NCI-H510A treated with DMSO at 0.1 percent for 48 hours (cell line): ENCODE measurements at places on chromosomes 16 and 17.

DNA sequence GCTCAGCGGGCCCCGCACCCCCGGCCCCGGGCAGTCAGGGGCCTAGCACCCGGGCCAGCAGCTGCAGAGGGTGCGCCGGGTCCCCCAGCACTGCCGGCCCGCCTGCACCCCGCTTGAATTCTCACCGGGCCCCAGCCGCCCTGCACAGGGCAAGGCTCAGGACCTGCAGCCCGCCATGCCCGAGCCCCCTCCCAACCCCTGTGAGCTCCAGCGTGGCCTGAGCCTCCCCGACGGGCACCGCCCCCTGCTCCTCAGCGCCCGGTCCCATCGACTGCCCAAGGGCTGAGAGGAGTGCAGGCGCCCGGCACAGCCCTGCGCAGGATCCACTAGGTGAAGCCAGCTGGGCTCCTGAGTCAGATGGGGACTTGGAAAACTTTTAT, 1.7 kb upstream of the BRCA1 start:
- no peak for DNase-seq

DNA sequence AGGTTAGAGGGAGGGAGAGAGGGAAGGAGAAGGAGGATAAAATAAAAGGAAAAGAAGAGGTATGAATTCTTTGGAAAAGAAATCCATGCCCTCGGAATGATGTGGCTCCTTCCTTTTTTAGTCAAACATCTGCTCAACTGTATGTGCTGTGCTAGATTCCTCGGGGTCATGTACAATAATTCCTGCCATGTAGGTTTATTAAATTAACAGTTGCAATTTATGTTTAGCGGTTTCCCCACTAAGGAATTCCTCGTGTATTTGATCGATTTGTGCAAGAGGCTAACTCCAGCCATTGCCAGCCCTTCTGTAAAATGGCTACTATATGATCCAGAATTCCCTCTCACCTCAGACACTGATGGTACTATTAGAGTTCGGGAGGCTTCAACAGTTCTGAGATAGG, 83.0 kb upstream of the TBX2 start:
- no peak for DNase-seq

- DNase-seq: no peak
Observed at GRCh38 chr16:3468501-3468900, 25.0 kb downstream of the NAA60 start.

GRCh38 chr17:71208111-71208704, 912.6 kb upstream of the SOX9 start:
- no peak for DNase-seq

DNA sequence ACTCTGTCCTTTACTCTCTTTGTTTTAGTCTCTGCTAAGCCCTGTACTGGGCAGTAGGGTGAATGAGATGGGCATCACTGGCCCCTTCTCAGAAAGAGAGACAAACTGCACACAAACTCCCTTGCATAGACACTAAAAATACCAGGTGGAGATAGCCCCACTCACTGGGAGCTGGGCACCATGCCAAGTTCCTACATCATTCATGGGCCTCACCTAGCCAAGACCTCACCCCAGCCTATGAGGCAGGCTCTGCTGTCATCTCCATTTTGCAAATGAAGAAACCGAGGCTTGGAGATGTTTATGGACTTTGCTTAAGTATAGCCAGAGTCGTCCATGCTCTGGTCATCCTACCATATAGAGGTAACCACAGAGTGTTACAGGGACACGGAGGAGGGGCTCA, 499.8 kb upstream of the CDH11 start:
- DNase-seq: peak; percentile 31

DNA sequence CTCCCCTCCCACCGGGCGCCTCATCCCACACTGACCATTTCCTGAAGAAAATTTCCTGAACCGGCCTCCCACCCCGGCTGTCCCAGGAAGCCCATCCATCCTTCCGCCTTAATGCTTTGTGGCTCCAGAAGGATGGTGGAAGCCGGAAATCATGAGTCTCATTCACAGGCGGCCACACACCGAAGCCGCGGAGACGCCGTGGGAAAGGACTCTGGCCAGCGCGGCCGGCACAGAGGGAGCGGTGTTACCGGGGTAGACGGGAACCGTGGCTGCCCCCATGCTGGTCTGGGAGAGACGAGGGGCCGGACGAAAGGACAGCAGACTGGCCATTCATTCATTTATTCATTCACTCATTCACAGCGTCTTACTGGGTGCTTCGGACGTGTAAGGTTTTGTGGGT, 326.8 kb downstream of the SEC14L1 start:
- no peak for DNase-seq

DNA sequence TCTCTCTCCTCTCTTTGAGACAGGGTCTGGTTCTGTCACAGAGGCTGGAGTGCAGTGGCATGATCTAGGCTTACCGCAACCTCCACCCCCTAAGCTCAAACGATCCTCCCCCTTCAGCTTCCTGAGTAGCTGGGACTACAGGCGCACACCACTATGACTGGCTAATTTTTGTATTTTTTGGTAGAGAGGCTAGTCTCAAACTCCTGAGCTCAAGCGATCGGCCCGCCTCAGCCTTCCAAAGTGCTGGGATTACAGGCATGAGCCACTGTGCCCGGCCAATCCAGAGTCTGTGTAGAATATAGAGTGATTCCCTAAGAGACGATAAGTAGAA, 65.8 kb upstream of the RPH3AL start:
- no peak for DNase-seq

GRCh38 chr17:21013983-21014382, 28.8 kb downstream of the USP22 start:
- no peak for DNase-seq

- DNase-seq: no peak
Observed at GRCh38 chr17:76888661-76889060, 20.5 kb downstream of the MGAT5B start.

DNA sequence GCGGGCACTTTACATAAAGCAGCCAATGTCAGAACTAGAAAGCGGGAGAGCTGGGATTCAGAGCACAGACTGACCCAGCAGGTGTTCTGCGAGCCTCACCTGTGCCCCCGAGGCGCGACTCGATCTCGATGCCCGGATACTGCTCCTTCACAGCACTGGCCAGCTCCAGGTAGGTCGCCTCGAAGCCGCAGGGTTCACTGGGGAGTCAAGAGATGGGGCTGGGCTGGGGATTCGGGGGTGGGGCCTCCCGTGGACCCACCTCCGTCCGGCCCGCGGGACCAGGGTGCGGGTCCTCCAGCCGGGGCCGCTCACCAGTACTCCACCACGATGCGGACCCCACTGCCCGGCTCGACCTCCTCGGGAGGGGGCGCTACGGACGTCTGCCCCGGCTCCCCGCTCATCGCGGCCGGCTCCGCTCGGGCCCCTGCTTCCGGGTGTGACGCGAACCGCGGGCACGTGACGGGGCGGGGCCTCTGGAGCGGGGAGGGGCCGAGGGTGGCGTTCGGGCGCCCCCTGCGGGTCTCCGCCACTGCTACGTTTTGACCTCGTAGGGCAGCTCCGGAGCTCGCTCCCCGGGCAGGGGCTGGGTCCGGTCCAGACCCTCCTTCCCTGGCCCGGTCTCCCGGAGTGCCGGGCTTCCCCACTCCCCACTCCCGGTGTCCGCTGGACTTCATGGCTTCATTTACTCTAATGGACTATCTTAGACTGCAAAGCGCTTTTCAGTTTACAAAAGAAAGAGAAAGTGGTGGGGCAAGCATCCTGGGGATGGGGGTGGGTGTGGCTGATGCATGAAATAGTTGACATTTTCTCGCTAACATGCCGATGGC, at the start of gene MIEN1:
TSS of gene MIEN1 (minus strand) at position 438 of the 827 bp plus-strand sequence. CDS start at position 401, 37 bp downstream.
- DNase-seq: peak; percentile 77

DNA sequence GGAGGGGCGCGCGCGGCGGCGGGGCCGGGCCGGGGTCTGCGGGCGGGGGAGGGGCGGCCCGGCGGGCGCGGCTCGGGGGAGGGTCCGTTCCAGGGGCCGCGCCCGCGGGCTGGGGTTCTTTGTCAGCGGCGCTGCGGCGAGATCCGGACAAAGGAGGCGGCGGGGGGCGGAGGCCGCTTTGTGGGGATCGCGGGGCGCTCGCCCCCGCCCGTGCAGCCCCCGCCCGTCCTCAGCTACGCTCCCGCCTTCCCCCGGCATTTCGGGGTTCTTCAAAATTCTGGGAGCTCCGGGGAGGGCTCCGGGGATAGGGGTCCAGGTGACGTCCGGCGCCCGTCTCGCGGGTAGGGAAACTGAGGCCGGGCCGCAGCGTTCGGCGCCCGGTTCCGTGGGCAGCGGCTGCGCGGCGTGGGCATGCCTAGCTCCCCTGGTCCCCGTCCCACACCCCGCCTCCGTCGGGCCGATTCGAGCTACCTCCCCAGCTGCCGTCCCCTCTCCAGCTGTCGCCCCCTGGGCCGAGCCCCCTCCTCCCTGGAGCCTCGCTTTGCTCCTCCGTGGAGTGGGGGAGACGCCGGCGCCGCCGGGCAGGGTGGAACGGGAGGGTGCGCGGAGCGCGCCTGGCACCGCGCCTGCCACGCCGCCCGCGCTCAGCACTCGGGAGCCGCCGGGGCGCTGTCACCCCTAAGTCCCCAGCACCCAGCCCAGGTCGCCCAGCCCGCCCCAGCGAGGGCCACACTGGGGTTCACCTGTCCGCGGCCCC, 546 bp downstream of the SNN start:
- no peak for DNase-seq

DNA sequence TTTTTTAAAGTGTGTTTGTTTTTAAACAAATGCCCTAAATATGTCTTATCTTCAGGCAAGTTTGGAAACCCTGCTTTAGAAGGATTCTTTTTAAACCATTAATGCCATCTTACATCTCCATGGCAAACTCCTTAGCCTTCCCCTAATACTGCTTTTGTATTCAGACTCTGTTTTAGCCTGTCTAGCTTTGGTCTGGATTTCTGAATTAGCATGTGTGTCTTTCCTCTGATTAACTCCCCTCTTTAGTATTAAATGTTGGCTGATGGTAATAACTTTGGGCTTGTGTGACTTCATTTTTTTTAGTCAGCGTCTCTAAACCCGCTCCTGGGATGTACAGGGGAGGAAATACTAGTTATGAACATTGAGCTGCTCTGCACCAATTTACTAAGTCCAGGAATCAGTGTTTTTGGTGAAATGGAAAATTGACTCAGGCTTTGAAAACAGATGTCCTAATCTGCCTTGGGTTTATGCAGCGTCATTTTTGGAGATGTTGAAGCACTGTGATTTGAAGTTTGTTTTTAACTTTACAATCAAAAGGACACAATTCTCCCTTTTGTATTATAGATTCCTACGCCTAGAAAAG, 22.2 kb downstream of the WIPF2 start:
- no peak for DNase-seq

- DNase-seq: no peak
Observed at GRCh38 chr16:82072313-82072712, 37.3 kb downstream of the HSD17B2 start.

DNA sequence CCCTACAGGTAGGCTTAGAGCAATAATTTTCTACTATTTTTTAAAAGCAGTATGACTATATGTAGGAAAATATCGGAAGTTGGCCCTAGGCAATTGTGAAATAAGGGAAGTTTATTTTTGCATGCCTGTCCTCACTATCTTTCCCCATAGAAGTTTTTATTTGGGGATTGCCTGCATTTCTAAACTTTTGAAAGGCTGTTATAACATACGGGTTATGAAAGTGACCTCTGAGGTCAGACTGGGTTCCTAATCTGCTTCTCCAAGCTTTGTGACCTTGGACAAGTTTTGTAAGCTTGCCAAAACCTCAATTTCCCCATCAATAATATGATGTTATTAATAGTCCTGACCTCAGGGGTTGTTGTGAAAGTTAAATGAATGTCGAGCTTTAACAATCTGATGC, 67.1 kb downstream of the ARHGAP44 start:
- no peak for DNase-seq

DNA sequence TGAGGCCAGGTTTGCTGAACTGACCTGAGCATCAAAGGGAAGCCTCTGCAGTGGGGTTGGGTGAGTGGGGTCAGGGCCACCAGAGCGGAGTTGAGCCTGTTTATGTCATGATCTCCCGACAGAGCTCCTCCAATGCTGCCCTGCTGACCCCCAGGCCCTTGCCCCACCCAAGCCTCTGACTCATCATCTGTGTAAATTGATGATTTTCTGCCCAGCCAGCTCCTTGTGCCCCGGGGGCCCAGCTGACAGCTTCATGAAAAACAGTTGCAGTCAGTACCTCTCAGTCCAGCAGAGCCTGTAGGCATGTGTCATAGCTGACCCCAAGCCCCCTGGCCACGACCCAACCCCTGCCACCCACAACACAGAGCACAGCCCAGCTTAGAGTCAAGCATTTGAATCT, 134.9 kb downstream of the CCT6B start:
- DNase-seq: no peak

DNA sequence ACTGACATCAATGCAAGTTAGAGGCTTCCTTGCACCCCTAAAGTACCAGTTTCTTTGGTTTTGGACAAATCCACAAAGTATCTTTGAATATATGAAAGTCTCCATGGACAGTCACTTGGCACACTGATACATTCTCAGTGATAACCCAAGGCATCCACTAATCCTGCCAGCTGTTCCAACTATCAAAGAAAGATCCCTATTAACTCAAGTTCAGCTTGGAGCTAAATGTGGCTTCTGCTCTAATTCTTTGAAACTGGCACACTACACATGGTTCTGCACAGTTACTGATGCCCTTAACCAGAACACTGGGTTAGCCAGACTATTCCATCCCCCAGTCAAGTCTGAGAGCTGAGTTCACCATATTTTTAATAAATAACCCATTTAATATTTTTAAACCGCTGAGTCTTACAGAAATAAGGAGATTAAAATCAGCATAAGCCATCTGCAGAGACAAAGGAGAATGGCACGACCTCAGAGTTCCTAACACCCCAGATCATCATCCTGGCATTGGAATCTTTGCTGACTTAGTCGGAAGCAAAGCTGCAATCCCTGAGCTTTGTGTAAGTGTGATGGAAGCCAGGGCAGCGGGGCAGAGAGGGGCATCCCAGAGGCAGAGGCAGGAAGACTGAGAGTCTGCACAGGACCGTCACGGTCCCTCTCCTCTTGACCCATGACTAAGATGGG, 6.3 kb downstream of the CACNG1 start:
- DNase-seq: no peak

DNA sequence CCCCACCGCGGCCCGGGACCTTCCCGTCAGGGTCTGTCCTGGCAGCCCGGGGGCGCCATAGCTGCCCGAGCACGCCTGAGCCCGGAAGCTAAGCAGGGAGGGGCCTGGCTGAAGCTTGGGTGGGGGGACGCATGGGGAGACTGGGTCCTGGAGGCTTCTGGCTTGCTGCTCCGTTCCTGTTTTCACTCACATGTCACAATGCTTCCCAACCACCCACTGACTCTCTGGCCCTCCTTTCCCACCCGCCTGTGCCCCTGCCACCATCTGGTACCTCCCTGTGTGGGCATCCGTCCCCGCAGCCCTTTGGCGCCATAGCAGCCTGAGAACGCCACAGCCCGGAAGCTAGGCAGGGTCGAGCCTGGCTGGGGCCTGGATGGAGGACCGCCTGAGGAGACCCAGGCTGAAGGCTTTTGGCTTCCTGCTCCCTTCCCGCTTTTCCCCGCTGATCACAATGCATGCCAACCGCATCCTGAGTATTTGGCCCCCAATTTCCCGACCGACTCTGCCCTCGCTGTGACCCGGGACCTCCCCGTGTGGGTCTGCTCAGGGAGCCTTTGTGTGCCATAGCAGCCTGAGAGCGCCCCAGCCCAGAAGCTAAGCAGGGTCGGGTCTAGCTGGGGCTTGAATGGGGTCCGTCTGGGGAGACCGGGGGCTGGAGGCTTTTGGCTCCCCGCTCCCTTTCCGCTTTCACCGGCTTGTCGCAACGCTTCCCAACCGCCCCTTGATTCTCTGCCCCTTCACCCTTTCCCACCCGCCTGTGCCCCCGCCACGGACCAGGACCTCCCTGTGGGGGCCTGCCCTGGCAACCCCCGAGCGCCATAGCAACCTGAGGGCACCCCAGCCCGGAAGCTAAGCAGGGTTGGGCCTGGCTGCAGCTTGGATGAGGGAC, 2290.1 kb downstream of the TP53TG3F start:
- DNase-seq: no peak

GRCh38 chr17:7011942-7012254, 526 bp upstream of the RNASEK start:
- no peak for DNase-seq

- no peak for DNase-seq
Observed at GRCh38 chr16:67989322-67990017, 9.2 kb upstream of the DPEP3 start.
